Stimulated activated CD8-positive, alpha-beta memory T cell treated with anti-CD3 and anti-CD28 coated beads, Interleukin-2, amount 100 ng/mL, for 1 hour (primary cell): ENCODE measurements at places on chromosomes 2 and 18.

DNA sequence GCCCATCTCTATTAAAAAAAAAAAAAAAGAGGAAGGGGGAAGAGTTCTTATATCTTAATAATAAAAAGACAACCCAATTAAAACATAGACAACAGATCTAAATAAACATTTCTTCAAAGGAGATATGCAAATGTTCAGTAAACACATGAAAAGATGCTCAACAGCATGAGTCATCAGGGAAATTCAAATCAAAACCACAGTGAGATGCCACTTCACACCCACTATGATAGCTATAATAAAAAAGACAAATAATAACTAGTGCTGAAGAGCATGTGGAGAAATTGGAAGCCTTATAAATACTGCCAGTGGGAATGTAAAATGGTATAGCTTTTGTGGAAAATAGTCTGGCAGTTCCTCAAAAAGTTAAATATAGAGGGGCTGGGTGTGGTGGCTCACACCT lies 61.5 kb upstream of the CYP20A1 start:
- no peak for DNase-seq

DNA sequence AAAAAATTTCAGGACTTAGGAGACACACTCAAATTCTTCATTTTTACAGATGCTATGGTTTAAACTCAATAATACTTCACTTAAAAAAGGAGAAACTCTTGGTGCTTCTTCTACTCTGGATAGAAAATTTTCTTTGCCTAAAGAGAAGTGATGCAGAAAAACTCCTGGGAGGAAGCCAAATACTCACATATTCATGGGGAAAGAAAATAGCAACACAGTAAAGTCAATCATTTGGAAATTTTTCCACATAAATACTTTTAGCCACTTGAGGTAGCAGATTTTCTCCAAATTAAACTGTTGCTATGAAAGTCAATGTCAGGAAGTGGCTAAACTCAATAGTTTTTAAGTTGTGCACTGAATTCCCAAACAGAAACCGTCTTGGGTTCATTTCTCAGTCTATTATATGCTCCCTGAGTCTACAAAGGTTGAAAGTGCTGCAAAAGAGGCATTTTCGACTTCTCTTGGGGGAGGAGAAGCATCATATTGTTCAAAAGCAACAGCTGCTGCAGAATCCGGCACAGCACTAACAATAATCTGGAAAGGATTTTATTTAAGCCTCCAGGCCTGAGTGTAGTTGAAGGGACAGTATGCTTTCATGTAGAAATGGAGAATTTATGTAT lies 81.1 kb downstream of the UPP2 start:
- DNase-seq, result no peak

DNA sequence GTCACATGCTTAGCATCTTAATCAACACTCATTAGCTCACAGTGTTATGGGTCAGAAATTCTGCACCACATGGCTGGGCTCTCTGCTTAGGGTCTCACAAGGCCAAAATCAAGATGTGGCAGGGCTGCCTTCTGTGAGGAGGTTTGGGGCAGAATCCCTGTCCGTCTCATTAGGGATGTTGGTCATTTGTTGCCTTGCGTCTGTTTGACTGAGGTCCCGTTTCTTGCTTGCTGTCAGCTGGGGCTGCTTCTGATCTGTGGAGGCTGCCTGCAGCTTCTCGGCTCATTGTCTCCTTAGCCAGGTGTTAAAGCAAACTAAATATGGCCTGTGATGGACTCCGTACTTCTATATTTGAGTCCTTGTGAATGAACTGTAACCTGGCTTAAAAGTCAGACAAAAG lies 146.5 kb downstream of the NDUFA10 start:
- DNase-seq, result no peak

DNA sequence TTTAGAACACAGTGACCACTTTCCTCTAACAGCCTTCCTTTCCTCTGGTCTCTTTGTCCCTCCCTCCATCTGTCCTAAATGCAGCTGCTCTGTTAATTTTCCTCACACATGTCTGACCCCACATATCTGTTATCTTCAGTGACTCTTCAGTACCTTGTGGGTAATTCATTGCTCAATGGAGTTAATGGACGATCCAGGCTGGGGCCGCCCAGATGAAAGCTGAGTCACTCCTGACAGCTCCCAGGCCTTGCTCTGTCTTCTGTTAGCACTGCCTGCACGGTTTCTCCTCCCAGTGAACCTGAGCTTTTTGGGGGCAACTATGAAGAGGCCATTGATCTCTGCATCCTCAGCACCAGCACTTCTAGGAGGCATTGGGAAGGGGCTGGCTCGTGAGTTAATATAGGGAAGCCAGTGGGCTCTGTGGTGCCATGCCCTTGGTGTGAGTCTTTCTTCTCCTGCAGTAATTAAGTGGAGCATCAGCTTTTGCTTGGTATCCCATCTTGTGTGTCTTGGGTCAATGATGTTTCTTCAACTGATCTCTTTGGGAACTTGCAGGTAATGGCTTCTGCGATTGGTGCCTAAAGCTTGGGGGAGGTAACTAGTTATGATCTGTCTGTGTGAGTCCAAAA lies 67.3 kb downstream of the SNORC start:
- no peak for DNase-seq

DNA sequence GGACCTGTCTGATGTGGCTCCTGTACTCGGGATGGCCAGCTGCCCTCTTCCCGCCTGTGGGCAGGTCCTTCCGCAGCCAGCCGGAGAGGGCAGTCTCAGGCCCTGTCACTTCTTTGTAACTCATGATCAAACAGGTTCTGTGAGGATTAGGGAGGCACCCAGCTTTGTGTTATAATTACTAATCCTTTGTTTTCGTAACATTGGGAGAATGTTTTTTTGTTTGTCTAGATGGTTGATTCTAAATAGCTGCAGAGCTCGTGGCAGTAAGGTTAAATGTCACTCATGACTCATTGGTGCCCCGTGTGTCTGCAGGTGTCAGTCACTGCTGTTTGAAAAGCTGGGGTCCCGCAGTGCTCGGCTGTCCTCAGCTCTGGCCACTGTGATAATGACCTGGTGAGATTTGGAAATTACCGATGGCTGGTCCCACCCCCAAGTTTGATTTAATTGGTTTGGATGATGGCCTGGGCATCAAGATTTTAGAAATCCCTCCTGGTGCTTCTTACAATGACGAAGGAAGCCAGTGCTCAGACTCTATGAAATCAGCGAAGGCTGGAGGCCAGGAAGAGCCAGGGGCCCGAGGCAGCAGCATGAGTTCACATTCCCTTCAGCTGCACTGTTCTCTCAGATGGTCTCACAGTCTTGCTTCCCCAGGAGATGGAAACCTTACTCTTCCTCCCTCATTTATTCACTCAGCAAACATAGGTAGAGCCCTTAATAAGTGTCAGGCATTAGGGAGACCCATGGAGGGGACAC lies 172.8 kb downstream of the VAPA start:
- no peak for DNase-seq

- DNase-seq, result peak; percentile 41
Observed at GRCh38 chr2:68766376-68766845, 31.8 kb downstream of the ARHGAP25 start.

DNA sequence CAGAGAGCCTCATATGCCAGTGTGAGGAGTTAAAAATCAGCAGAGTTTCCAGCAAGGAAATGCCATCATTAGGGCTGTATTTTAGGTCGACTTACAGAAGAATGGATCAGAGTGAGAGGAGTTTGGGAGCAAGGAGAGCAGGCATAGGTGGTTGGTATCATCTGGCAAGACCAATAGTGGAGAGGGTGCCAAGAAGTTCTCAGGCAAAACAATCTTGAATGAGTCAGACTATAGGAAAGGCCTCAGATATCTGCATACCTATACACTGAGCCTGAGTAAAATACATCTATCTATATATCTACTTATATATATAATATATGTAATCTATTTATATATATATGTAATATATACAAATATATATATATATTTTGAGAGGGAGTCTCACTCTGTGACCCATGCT lies 57.3 kb downstream of the TMEFF2 start:
- no peak for DNase-seq
